HEK293T (cell line): ENCODE measurements at places on chromosomes 2 and 18.

DNA sequence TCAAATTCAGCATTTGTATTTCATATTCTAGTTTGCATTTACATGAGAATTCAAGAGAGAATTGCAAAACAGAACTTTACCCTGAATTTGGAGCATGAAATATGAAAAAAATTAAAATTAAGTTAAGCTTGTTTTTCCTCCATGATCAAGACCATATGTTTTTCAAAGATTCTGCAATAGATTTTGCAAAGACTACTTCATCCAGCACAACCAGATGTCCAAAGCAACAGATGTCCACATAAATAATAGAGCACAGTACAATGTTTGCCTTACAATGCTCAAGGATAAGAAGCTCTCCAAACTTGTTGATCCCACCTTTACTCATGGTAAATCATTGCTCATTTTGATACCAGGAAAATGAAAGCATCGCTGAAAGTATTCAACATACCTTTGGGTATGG lies 25.6 kb downstream of the FAP start:
- DNase-seq = no peak

- no peak for DNase-seq
Observed at GRCh38 chr2:54384301-54385203, 71.6 kb upstream of the SPTBN1 start.

GRCh38 chr2:240355001-240355891 lies 80.2 kb upstream of the GPC1 start:
- no peak for DNase-seq

DNA sequence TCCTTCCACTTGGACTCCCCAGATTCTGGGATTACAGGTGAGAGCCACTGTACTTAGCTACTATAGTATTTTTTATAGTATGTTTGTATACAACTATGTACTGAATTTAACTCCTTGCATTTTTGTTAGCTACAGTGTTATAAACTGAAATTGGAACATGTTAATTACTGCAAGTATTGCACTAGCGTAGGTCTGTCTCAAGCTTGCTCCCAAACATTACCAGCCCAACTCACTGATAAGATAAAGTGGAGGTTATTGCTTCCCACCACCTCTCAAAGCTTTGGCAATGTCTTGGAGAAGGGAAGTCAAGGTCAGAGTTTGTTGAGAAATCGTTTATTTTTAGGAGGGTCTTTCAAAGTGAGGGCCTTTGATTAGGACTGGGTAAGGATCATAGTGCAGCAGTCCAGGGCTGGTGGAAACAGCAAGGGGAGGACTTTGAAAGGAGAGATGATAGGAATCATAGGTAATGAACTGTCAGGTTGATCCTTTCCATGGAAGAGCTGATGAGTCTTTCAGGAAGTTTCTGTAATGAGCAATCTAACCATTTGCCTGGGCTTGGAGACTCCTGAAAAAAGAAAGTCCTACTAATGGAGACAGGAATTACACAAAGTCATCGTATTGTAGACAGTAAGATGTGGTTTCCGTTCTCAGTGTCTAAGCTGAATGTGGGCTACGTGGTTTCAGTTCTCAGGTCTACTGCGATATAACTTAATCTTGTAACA lies 257.1 kb downstream of the MYO3B start:
- no peak for DNase-seq

GRCh38 chr2:19574778-19575260 lies 216.4 kb upstream of the OSR1 start:
- DNase-seq = no peak

GRCh38 chr2:234286118-234286598 lies 210.7 kb downstream of the ARL4C start:
- DNase-seq = no peak

DNA sequence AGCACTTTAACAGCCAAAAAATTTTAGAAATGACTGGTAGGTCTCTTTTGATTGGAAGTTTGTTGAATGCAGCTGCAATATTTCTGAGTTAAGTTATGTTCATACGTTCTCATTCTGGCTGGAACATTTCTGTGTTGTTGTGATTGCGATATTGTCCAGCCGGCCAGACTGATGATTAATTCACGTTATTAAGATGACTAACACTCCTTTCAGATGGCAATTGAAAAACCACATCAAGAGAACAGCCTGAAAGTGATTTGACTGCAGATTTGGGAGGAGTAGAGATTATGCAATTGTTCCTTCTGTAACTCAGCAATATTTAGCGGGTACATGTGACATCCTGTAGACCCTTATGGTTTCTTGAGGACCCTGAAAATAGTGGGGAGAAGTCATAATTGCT lies 133.7 kb downstream of the FBXO15 start:
- DNase-seq = no peak

- peak; percentile 39 for DNase-seq
Observed at GRCh38 chr2:158967114-158967730, 1.2 kb upstream of the TANC1 start.
